ENCODE measurements at places on chromosomes 5 and 9.
A peak's percentile ranks its signal among the peaks of the same experiment; 100 is the strongest.

- no peak for DNase-seq
Observed at GRCh38 chr9:76732341-76732958, 31.8 kb upstream of the PCA3 start.

GRCh38 chr9:99762470-99762869 lies 59.2 kb upstream of the NR4A3 start:
- DNase-seq, result no peak

GRCh38 chr5:115713408-115713807 lies 87.6 kb upstream of the TMED7 start:
- DNase-seq, result no peak

DNA sequence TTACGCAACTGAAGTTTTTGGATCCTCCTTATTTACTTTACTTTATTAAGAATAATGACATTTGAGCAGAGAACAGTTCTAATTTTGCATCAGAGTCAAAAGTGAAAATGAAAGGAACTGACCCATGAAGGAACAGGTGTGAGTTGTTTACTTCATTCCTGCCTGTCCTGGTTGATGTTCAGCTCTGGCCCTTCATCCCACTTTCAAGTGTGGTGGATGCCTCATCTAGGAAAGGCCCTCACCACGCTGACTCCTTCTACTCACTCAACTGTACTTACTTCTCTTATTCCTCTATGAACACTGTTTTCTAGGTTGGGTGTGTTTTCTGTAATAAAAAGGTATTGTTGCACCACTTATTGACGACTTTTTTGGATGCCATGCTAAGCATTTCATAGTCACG lies 61.8 kb upstream of the PLEKHG4B start:
- no peak for DNase-seq

GRCh38 chr5:151295791-151296477 lies 7.6 kb downstream of the SLC36A3 start:
- no peak for DNase-seq

GRCh38 chr5:96714951-96715451 lies 52.8 kb downstream of the CAST start:
- peak; percentile 76 for DNase-seq

GRCh38 chr5:128736553-128736952 lies 198.5 kb upstream of the FBN2 start:
- DNase-seq, result no peak

DNA sequence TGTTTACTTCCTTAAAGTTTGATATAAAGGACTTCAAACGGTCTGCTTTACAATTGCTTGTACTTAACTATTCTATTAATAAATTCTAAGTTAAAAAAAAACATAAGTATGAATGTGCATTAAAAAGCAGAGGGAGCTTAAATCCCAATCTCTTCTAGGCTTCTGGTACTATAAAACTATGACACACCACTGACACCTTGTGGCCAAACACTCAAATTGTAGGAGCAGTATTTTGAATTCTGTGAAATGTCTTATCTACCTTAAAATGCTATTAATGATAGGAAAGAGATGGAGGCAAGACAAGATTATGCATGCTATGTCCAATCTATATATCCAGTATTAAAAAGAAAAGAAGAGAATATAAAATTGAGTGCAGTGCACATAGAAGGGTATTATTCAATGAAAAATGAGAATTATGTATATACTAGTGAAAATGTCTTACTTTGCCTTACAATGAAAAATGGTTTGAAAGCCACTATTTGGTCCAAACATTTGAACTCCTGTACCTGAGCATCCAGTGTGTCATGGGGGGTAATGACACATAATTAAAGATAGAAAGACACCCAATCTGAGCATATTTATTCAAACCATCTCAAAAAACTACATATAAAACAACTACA lies 87.6 kb downstream of the ERP44 start:
- DNase-seq, result peak; percentile 86

GRCh38 chr5:180201051-180201987 lies 7.7 kb downstream of the RASGEF1C start:
- peak; percentile 35 for DNase-seq
